Activated T-cell treated with anti-CD3 and anti-CD28 coated beads, Interleukin-2, amount 50 U/mL, for 72 hours (primary cell): ENCODE measurements at places on chromosomes 7 and 10.
A peak's percentile ranks its signal among the peaks of the same experiment; 100 is the strongest.

DNA sequence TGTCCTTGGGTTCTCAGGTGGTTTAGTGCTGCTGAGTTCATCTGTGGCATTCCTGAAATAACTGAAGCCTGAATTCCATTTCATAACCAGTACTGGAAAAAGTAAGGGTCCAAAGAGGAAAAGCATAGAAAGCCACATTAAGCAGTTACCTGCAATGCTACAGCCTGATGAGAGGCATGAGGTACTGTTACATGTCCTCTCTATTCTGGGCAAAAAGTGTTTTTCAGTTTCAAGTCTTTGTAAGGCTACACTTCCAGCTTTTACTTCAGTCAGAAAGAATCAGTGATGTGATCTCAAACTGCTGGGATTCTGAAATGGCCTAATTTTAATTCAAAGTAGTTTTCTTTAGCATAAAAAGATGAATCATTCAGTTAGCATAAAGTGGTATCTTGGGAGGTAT is 369.5 kb downstream of the PHF14 start:
- no peaks in the 10 kb centered on the region for H3K36me3 ChIP-seq
- peaks cover 15% of the 10 kb centered on the region for H3K27me3 ChIP-seq
- H3K4me3 ChIP-seq, result no peak overlapping the region
- no peak for DNase-seq

- no peak overlapping the region for H3K4me3 ChIP-seq
- no peaks in the 10 kb centered on the region for H3K4me1 ChIP-seq
- H3K36me3 ChIP-seq, result no peaks in the 10 kb centered on the region
- no peak overlapping the region for H3K27ac ChIP-seq
- peaks cover 10% of the 10 kb centered on the region for H3K27me3 ChIP-seq
- no peak for DNase-seq
Measured at GRCh38 chr10:118145256-118145655, 98.5 kb upstream of the RAB11FIP2 start.

DNA sequence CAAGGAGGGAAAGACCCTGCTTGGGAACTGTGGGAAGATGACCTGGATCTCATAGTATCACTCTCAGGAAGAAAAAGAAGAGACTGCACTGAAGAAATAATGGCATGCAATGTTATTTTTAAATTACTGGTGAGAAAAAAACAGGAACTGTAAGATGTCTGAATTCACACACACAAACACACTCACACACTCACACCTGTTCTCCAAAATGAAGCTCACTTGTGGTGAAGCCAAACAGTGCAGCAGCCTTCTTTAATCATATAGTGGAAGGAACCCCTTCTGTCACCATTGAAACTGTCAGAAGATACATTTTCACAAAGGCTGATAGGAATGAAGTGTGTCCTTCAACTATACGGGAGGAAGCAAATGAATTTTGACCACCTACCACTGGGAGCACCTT is 156.5 kb upstream of the GHITM start:
- H3K4me1 ChIP-seq, result no peaks in the 10 kb centered on the region
- peaks cover 6% of the 10 kb centered on the region for H3K27me3 ChIP-seq
- DNase-seq, result no peak

GRCh38 chr10:80760914-80761371 is 223.2 kb downstream of the SH2D4B start:
- H3K27ac ChIP-seq, result no peak overlapping the region
- H3K27me3 ChIP-seq, result no peaks in the 10 kb centered on the region
- no peak for DNase-seq
- H3K36me3 ChIP-seq, result no peaks in the 10 kb centered on the region

GRCh38 chr7:66974986-66975590 is 20.3 kb downstream of the SBDS start:
- DNase-seq, result no peak
- no peaks in the 10 kb centered on the region for H3K27me3 ChIP-seq
- no peak overlapping the region for H3K4me3 ChIP-seq
- no peaks in the 10 kb centered on the region for H3K4me1 ChIP-seq

DNA sequence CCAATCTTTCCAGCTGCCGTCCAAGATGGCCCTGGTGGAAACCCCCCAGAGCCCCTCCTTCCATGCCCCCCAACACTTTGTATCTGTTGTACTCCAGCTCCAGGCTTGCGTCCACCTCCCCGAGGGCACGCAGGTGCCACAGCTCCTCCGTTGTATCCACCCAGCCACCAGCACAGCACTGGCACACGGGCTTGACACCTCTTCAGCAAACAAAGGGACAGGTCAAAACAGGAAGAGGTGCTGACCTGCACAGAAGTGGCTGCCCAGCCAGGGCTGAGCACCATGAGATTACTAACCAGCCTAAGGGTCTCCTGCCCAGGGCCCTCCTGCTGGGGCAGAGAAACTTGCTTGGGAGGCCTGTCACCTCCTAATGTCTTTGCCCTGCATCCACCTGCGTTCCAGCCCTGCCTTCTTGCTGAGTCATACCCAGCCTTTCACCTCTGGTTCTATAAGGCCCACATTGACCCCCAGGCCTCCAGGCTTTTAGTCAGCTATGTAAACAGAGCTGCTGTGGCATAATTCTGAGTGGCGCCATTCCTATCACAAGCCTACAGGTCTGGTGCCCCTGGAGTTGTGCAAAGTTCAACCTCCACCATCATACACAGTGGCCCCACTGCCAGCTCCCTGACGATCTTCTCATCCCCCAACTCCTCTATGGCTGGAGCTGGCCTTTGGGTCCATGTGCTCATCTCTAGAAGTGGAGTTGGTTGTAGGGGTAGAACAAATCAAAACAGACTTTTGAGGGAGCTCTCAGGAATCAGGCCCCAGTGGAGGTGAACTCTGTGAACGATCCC is 20.9 kb downstream of the SLC29A3 start:
- H3K4me1 ChIP-seq, result no peaks in the 10 kb centered on the region
- no peaks in the 10 kb centered on the region for H3K27me3 ChIP-seq
- no peak for DNase-seq
- no peaks in the 10 kb centered on the region for H3K36me3 ChIP-seq
- no peak overlapping the region for H3K4me3 ChIP-seq
- no peak overlapping the region for H3K27ac ChIP-seq

- no peak overlapping the region for H3K4me3 ChIP-seq
- H3K36me3 ChIP-seq, result no peaks in the 10 kb centered on the region
- H3K27me3 ChIP-seq, result no peaks in the 10 kb centered on the region
- H3K27ac ChIP-seq, result no peak overlapping the region
Measured at GRCh38 chr10:71690094-71690720, 29.4 kb downstream of the C10orf105 start.

DNA sequence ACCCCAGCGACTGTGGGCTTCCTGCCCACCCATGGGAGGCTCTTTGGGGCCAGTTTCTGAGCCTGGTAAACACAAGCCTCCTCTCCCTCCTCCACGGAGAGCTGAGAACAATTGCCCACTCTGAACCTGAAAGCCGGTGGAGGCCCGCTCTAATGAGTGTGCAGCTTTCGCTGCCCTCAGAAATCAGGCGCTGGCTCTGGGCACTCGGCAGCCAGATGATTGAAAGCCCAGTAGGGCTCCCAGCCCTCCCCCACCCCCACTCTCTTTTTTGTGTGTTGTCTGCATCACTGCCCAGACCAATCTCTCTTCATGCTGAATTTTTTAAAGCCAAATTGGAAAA is 438.9 kb downstream of the RPS24 start:
- no peak overlapping the region for H3K4me3 ChIP-seq
- no peaks in the 10 kb centered on the region for H3K4me1 ChIP-seq
- H3K27me3 ChIP-seq, result no peaks in the 10 kb centered on the region
- DNase-seq, result no peak

DNA sequence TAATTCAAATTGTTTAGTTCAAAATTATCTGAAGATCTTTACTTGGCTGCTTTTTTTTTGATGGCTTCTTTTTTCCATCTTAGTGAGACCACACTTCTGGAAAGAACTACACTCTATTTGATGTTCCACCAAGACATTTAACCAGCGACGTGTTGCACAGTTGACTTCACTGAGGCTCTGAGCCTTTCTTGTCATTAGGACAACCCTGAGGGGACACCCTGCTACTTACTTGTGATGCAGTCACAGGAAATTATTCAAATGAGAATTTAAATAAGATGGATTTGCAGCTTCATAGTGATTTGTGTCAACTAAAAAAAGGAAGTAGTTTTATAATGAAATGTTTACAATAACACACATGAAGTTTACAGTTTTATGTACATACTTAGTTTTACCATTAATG is 25.6 kb upstream of the PIK3CG start:
- no peaks in the 10 kb centered on the region for H3K36me3 ChIP-seq
- DNase-seq, result no peak
- no peaks in the 10 kb centered on the region for H3K27me3 ChIP-seq
- no peak overlapping the region for H3K27ac ChIP-seq

- H3K27me3 ChIP-seq, result no peaks in the 10 kb centered on the region
- no peak overlapping the region for H3K27ac ChIP-seq
- H3K36me3 ChIP-seq, result no peaks in the 10 kb centered on the region
- no peak for DNase-seq
- no peaks in the 10 kb centered on the region for H3K4me1 ChIP-seq
Measured at GRCh38 chr7:9488555-9488954, 1055.1 kb downstream of the NXPH1 start.

DNA sequence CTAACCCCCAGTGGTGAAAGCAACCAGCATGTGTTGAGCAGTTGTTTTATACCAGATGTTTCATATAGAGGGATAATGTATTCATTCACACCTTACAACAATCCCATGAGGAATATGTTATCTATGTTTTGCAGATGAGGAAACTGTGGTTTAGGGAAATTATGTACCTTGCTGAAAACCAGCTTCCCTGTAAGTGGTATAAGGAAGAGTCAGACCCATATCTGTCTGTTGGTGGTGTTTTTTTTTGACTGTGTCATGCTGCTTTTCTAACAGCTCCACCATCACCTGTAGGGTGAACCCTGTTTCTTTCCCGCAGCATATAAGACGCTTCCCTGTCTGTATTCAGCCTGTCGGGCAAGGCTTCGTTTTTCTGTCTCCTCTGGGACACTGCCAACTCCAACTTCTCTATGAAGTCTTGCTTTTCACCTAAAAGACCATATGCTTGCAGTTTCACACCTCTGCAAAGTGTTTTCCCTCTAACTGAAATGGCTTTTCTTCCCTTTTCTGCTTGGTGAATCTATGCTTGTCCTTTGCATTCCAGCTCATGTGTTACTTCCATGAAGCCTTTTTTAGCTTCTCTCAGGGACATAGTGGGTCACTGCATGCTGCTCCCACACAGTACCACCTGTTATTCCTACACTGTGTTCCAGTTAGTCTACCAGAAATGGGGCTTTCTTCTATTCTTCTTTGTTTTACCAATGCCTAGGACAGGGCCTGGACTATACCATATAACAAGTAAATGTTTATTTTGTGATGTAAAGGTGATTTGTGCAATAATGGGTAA is 92.8 kb downstream of the ST7 start:
- peaks cover 2% of the 10 kb centered on the region for H3K36me3 ChIP-seq
- no peak overlapping the region for H3K4me3 ChIP-seq
- peaks cover 6% of the 10 kb centered on the region for H3K27me3 ChIP-seq
- no peak for DNase-seq
- no peak overlapping the region for H3K27ac ChIP-seq

DNA sequence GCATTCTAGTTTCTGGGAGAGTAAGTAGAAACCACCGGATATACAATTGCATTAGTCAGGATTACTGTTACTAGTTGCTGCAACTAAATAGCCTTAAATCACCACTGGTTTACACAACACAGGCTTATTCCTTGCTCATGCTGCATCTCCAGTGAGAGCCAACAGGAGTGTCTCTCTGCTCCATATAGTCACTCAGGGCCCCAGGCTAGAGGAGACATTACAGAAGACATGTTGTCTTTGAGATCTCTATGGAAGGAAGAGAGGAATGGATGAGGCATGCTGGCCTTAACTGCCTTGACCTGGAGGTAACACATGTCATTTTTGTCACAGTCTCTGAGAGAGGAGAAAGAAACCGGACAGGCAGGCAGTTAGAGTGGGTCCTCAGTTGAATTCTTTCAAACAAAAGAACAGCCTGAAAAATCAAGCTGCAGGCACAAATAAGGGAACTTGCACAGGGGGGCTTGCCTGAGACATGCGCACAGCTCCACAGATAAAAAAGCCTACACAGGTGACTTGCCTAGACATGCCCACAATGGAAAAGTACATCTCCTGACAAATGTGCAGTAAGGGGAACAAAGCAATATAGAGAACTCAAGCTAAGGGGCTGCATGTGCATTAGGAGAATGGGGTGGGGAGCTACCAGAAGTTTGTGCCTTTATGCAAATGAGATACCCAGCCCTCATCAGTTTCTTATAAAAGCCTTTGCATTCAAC is 348.0 kb downstream of the TYW1 start:
- H3K27me3 ChIP-seq, result no peaks in the 10 kb centered on the region
- H3K36me3 ChIP-seq, result peaks cover 7% of the 10 kb centered on the region
- DNase-seq, result no peak
- no peak overlapping the region for H3K4me3 ChIP-seq
- no peaks in the 10 kb centered on the region for H3K4me1 ChIP-seq

DNA sequence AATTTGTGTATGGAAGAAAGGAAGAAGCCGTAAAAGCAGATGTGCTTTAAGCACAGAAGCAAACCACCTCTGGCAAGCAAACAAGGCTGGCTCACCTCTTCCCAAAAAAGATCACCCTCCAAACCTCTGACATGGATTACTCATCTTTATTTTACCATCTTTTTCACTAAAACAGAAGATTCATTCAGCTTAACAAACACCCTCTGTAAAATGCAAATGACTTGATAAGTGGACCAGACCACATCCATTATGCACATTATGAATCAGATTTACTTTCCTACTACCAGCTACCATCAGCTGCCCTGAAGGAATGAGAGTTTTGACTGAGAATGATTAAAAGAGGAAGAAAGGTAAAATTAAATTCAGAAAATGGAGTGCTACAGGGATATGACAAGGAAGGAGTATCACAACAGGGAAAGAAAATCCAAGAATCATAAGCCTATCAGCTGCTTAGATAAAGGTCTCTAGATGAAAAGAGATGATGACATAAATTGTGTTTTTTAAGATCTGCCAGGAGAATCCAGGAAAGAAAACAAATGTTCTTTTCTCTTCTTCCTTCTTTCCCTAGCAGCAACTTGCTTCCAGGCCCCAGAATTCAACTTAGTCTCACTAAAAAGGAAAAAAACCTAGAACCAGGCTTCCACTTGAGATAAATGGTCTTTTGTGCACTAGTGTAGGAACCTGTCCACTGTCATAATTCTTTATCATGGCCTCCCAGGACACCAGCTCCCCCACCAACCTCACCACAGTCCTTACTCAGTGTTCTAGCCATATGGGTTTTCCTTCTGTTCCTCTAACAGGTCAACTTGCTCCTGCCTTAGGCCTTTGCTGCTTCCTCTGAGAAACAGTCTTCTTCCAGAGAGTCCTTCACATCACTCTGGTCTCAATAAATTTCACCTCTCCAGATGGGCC is 47.4 kb downstream of the JAZF1 start:
- H3K4me3 ChIP-seq, result no peak overlapping the region
- H3K27me3 ChIP-seq, result no peaks in the 10 kb centered on the region
- H3K4me1 ChIP-seq, result peaks cover 15% of the 10 kb centered on the region
- no peak for DNase-seq
- peak overlapping the region; percentile 14 for H3K27ac ChIP-seq

DNA sequence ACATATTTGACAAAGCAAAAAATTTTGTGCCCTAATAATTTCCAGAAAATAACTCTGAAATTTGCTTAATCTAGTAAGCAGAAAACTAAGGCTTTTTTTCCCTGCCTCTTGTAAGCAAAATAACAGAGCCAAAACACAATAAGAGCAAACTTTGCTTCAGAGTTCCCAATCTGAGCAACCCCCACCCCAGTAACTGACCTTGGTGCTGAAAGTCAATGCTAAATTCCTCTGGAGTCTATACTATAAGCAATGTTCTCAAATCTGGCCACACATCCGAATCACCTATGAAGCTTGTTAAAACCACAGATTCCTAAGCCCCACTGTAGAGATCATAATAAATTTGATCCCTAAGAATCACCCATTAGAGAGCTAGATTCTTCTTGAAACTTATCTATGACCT is 150.5 kb downstream of the ELAPOR2 start:
- H3K27ac ChIP-seq, result no peak overlapping the region
- no peak overlapping the region for H3K4me3 ChIP-seq
- H3K36me3 ChIP-seq, result no peaks in the 10 kb centered on the region
- H3K27me3 ChIP-seq, result no peaks in the 10 kb centered on the region
- no peak for DNase-seq
